ENCODE measurements at places on chromosomes 12 and 14.

- DNase-seq = no peak
Observed at GRCh38 chr14:61659582-61659981, 35.7 kb upstream of the HIF1A start.

DNA sequence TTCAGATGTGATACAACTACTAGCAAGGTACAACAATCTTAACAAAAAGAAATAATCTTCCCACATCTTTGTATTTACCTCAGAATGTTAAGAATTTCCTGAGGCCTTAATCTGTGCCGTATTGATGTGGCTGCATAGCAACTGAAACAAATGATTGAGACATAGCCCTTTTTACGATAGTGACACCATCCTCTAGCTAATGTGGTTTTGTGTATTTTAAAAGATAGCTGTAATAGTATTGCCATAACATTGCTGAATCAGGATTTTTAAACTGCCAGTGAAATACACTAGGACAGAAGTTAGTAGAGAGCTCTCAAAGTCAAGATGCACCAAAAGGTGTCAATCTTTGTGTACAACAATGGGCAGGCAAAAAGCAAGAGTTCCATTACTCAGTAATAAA lies 11.9 kb downstream of the NPAS3 start:
- DNase-seq = no peak

DNA sequence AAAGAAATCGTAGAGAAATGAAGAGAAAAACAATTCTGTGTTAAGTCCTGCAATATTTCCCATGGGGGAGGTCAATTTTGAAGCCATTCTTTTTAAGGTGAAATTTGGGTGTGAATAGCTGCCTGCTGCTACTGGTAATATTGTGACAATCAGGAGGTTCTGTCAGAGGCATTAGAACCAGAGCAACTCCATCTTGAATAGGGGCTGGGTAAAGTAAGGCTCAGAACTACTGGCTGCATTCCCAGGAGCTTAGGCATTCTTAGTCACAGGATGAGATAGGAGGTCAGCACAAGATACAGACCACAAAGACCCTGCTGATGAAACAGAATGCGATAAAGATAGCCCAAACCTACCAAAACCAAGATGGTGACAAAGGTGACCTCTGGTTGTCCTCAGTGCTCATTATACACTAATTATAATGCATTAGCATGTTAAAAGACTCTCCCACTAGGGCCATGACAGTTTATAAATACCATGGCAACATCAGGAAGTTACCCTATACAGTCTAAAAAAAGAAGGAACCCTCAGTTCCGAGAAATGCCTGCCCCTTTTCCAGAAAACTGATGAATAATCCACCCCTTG lies 24.8 kb upstream of the MTHFD1 start:
- DNase-seq = no peak

- no peak for DNase-seq
Observed at GRCh38 chr14:71932229-71932981, at the start of gene RGS6. TSS of gene RGS6 (plus strand) at chr14:71932429.

GRCh38 chr12:25384893-25385248 lies 134.1 kb upstream of the KRAS start:
- no peak for DNase-seq

- no peak for DNase-seq
Observed at GRCh38 chr14:35766700-35767082, 42.4 kb downstream of the RALGAPA1 start.

GRCh38 chr12:73225371-73225937 lies 953.3 kb downstream of the TRHDE start:
- DNase-seq = no peak

- DNase-seq = no peak
Observed at GRCh38 chr12:46585854-46586621, 213.5 kb upstream of the SLC38A2 start.

DNA sequence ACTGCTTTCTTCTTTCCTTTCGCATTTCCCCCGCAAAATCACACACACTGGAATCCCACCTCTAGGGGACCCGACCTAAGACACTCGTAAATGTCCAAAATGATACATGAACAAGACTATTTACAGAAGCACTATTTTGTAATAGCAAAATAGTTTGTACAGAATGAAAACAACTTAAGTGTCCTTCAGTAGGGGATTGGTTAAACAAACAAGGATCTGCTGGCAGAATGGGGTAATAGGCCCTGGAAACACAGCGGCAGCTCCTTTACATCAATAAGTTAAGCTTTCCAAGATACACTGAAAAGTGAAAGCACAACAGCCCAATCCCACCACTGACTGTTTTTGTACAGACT lies 48.8 kb downstream of the LTBP2 start:
- no peak for DNase-seq

DNA sequence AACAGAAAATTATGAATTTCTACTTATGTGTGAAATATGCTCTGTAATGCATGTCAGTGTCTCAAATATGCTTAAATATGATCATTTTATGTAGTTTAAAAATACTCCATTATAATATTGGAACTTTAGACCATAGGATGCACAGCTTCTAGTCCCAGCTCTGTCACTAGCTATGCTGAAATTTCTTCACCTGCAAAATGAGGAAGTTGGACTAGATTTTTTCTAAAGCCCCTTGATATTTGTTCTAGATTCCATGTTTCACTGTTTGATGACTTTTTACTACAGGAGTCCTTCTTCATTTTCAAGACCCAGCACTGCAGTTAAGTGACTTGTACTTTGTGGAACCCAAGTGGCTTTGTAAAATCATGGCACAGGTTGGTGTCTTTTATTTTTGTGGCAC lies 90.1 kb downstream of the LRRK2 start:
- DNase-seq = no peak

- no peak for DNase-seq
Observed at GRCh38 chr12:31479516-31480210, 111.3 kb downstream of the DENND5B start.

- no peak for DNase-seq
Observed at GRCh38 chr14:54784657-54785056, 118.0 kb downstream of the GCH1 start.

GRCh38 chr14:99541677-99542470 lies 60.7 kb downstream of the CCNK start:
- no peak for DNase-seq

GRCh38 chr14:34680806-34681479 lies 33.5 kb downstream of the CFL2 start:
- no peak for DNase-seq

DNA sequence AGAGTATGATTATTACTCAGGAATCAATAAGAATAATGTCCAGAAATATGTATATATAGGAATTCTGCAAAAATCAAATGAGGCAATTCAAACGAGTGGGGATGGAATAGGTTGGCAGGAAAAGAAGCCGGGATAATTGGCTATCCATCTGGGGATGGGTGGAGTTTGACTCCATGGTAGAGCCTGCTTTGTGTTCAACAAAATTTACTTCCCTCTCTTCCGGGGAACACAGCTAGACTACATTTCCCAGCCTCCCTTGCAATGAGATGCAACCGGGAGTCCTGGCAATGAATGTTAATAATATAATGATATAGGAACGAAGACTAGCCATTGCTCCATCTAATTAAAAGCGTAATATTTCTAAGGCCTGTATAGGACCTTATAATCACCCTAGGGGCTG lies 146.6 kb downstream of the EFCAB11 start:
- DNase-seq = no peak

DNA sequence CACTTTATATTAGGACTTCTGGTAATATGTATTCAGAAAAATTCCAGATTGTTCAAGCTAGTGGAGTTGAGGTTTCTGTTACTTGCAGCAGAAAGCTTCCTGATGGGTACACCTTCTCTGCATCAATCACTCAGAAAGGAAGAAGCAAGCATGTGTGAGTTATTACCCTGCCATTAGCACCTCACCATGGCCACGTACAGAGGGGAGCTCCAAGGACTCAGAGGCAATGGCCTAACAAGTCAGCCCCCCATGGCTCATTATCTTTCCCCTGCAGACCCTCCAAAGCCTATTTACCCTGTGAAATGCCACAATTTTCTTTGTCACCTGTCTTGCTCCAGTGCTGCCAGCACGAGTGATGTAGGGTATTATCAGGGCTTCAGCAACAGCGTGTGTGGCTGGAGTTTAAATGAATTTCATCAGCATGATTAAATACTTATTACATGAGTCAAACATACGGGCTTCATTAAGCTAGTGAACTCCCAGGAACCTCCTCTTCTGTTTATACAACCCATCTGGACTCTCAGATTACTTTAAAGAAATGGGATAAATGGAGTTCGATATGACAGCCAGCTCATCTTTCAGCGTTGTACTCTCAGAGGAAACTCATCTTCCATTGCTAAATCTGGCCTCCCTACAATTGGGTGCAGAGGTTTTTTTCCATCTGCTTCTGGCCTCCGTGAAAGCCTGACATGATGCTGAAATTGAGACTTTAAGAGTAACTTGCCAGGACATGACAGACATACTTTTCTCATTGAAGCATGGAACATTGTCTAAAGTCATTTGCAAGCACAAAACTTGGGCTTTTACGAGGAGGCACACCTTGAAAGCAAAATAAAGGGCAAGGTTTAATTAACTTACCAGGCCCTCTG lies 135.9 kb downstream of the TMEM30B start:
- no peak for DNase-seq

GRCh38 chr14:89792489-89793366 lies 161.8 kb downstream of the EFCAB11 start:
- no peak for DNase-seq

DNA sequence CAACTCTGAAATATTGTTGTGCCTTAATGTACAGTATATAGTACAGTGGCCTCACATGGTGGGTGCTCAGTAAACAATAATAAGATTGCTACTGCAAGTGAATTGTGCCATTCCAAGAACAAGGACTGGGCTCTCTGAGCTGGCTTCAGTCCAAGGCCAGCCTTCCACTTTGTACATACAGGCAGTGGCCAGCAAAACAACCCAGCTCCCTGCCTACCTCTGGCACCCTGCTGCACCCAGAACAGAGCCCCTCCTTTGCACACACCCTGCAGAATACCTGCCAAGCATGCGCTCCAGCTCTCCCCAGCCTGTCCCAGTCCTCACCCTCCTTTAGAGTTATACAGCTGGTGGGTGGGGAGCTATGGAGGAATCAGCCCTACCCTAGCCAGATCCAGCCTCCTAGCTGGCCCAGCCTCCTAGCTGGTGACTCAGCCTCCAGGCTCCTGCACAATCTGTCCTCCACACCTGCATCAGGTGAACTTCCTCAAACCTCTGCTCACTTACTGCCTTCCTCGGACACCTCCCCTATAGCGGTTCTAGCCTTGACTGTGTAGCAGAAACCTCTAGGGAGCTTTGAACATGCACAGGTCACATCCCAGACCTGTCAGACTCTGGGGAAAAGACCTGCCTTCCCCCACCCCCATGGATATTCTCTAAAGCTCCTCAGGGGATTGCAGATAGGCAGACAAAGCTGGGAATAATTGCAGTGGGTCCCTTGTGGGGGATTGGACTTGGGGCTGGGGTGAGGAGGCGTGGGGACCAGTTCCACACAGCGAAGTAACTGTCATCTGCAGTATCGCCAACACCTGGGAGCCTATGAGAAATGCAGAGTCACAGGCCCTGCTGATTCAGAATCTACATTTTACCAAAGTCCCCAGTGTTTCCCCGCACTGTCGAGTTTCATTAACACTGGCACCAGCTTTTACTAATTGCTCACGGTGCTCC lies 17.9 kb downstream of the ZDHHC22 start:
- DNase-seq = peak; percentile 46

GRCh38 chr14:76881348-76881747 lies 55.1 kb downstream of the LRRC74A start:
- DNase-seq = no peak

DNA sequence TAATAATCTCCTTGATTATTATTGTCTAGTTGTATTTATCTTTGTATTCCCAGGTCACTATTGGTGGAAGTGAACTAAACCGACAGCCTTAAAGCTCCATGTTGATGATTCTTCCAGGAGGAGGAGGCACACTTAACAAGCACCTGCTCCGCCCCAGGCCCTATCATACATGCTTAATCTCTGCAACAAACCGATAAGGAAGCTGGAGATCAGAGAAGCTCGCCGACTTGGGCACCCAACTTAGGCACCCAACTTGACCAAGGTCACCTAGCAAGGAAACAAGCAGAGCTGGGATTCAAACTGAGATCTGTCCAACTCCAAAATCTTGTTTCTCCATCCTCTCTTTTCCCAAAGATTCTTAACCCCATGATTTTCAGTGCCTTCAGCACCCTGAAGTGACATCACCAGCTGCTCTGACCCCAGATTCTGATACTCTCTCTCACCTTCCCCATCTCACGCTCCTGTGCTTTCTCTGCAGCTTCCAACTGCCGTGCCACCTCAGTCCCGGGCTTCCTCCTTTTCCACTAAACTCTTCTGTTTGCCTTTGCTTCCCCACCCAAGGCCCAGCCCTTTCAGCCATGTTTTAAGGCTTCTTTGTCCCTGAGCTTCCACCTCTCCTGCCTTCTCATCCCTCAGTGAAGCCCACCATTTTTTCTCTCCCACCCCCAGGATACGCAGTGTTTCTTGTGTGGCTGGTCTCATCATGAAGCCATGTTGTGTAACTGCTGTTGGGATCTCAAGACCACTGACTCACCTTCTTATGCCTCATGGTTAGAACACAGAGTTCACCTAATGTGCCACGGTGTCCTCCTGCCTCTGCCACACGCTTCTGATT lies 6.6 kb upstream of the KRT18 start:
- no peak for DNase-seq

GRCh38 chr12:30885321-30885720 lies 41.2 kb upstream of the TSPAN11 start:
- DNase-seq = no peak

GRCh38 chr12:6315184-6315583 lies 4.7 kb downstream of the PLEKHG6 start:
- DNase-seq = no peak

- peak; percentile 24 for DNase-seq
Observed at GRCh38 chr14:24162093-24162492, 1.0 kb downstream of the IRF9 start.

- DNase-seq = no peak
Observed at GRCh38 chr14:23358042-23358441, 5.4 kb upstream of the SLC22A17 start.

DNA sequence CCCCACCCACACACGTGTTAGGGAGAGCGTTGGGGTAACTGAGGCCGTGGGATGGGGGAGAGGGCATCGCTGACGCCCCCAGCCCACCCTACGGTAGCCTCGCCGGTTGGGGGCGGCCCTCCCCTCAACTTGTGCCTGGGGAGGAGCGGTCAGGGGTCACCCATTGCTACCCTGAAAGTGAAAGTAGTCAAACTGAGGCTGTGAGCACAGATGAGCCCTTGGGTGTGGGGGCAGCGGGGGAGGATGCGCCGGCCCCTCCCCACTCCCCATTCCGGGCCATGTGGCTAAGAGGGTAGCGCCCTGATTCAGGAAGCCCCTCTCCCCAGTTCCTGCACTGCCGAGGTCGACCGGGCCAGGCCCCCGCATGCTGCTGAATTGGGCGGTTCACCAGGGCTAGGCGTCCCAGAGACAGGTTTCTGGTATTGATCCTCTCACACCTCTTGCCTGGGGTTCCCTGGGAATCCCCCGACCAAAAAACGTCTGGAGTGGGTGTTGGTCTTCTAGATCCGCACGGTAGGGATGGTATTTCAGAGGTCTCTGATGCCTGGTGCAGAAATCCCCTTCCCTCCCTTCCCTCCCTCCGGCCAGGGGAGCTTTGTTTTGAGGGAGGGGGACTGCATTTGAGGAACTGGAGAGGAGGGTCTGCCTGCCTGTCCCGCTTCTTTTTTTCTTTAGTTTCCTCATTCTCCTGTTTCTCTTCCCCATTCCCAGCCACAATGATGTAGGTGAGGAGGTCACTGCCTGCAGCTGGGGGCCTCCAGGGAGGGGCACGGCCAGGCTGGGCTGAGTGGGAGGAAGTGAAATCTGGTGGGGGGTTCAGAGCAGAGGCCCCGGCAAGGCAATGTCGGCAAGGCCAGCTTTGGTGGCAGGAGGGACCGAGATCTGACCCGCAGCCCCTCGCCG lies 1.0 kb downstream of the SH2B3 start:
- DNase-seq = peak; percentile 38

Measured in hypothalamus (tissue), 51 donors.